Sigmoid colon (tissue), 7 donors: ENCODE measurements at places on chromosomes 2 and 18. TPM values are rescaled to one million over a fixed set of nuclear protein-coding genes. Genes with fewer than 3 reads are reported as not detected.

DNA sequence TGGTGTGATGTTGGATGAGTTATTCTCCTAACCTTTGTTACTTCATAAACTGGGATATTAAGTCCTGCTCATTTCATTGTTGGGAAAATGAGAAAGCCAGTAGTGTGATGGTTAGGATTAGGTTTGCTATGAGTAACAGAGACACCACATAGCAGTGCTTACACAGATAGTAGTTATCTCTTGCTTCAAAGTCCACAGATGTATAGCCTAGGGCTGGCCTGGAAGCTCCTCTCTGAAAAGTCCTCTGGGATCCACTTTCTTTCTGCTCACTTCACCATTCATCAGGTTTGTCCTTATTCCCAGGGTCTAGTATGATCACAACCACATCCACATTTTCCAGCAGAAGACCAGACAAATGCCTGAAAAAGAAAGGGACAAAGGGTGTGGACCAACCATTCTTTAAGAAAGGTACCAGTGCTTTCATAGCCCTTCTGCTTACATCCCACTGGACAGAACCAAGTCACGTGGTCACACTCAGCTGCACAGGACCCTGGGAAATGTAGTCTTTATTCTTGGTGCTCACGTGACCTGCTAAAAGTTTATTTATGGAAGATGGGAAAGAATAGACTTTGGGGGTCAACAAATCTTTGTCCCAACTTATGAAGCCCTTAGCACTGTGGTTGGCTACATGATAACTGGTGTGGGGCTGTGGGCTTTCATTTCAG, 108.9 kb downstream of the INSIG2 start:
- H3K36me3 ChIP-seq, result no peaks in the 10 kb centered on the region
- H3K27me3 ChIP-seq, result no peaks in the 10 kb centered on the region
- no peak for DNase-seq
- no peaks in the 10 kb centered on the region for H3K4me1 ChIP-seq
- no peak overlapping the region for H3K4me3 ChIP-seq

DNA sequence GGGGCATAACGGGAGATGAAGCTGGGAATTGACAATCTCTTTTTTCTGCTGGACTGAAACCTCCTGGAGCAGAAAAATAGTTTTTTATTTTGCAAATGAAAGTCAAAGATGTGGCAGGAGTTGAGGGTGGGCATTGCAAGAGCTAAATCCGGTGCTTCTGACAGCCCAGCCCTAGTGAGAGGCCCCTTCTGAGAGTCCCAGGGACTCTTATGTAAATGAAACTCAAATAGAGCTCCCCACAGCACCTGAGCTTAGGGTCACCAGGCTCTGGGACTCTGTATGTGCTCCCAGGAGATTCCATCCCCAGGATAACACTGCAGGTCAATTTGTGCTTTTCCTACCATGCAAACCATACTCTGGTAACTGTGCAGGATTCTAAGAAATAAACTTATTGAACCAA, 192.8 kb downstream of the ANKRD30B start:
- no peak overlapping the region for H3K4me3 ChIP-seq
- DNase-seq, result no peak
- H3K27me3 ChIP-seq, result no peaks in the 10 kb centered on the region

GRCh38 chr2:127589841-127590240, 54.4 kb downstream of the MYO7B start:
- no peaks in the 10 kb centered on the region for H3K4me1 ChIP-seq
- H3K27me3 ChIP-seq, result no peaks in the 10 kb centered on the region
- no peak overlapping the region for H3K4me3 ChIP-seq
- no peak for DNase-seq

- no peak for DNase-seq
- no peak overlapping the region for H3K4me3 ChIP-seq
- H3K36me3 ChIP-seq, result no peaks in the 10 kb centered on the region
- H3K27ac ChIP-seq, result no peak overlapping the region
- H3K4me1 ChIP-seq, result no peaks in the 10 kb centered on the region
Observed at GRCh38 chr2:231341100-231341499, 54.4 kb upstream of the B3GNT7 start.

DNA sequence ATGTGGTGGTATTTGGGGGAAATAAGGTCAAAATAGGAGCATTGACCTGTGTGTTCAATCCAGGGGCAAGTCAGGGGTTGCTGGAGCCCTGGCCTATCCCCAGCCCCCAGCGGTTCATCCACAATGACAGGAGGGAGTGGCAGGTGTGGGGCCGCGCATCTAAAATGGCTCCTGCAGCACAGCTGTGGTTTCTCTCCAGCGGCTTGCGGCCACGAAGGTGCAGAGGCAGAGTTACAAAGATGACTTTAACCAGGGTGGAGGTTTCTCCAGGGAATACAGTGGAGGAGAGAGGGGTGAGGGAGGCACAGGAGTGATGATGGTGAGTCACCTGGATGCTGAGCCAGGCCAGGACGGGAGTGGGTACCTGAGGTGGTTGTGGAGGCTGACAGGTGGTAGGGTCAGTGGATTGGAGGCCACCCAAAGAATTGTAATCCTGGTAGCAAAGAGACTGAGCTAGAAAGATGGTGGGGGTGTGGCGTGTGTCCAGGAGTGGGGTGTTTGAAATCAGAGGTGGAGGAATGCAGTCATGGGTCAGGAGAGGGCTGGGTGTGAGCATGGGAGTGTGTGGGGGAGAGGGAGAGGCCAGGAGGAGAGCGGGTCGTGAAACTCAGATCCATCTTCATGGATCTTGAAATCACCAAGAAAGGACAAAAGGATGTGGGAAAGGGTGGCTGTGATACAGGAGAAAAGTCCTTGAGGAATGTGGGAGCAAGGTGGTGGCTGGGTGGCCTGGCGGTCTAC, 83.2 kb downstream of the CTIF start:
- H3K27me3 ChIP-seq, result no peaks in the 10 kb centered on the region
- H3K27ac ChIP-seq, result peak overlapping the region; percentile 80
- no peak for DNase-seq
- H3K4me3 ChIP-seq, result no peak overlapping the region

DNA sequence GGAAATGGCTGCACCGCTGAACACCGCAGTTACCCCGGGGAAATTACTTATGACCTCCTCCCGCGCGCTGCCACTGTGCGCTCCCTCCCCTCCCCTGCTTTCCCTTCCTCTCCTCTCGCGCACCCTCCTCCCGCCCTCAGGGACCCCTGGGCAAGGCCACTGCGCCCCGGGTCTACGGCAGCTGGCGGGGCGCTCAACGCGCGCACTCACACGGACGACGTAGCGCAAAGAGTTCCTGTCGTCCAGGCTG, 7.9 kb downstream of the ALPP start:
- H3K27ac ChIP-seq, result no peak overlapping the region
- peaks cover 24% of the 10 kb centered on the region for H3K27me3 ChIP-seq
- DNase-seq, result no peak
- H3K4me3 ChIP-seq, result no peak overlapping the region
- no peaks in the 10 kb centered on the region for H3K36me3 ChIP-seq

GRCh38 chr2:222174450-222174849, 124.3 kb downstream of the PAX3 start:
- DNase-seq, result no peak
- no peaks in the 10 kb centered on the region for H3K4me1 ChIP-seq
- H3K27ac ChIP-seq, result no peak overlapping the region
- no peak overlapping the region for H3K4me3 ChIP-seq
- no peaks in the 10 kb centered on the region for H3K36me3 ChIP-seq

DNA sequence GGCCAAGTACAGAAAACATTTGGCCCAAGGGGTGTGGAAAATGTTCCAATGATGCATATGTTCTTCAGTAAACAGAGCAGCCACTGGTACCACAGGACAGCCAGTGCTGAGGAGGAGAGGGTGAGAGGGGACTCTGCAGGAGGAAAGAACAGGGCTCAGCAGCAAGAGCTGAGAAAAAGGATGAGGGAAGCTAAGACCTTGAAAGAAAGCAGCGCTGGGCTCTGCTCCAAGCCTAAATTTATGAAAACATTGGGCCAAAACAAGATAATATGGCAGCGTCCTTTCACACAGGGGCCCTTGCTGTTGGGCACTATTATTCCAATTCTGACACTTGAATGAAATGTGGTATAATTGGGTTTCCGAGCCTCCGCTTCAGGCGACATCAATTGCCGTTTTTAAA, 939.0 kb upstream of the FANCL start:
- peaks cover 19% of the 10 kb centered on the region for H3K4me1 ChIP-seq
- DNase-seq, result no peak
- H3K27ac ChIP-seq, result no peak overlapping the region
- no peaks in the 10 kb centered on the region for H3K36me3 ChIP-seq
- no peaks in the 10 kb centered on the region for H3K27me3 ChIP-seq

DNA sequence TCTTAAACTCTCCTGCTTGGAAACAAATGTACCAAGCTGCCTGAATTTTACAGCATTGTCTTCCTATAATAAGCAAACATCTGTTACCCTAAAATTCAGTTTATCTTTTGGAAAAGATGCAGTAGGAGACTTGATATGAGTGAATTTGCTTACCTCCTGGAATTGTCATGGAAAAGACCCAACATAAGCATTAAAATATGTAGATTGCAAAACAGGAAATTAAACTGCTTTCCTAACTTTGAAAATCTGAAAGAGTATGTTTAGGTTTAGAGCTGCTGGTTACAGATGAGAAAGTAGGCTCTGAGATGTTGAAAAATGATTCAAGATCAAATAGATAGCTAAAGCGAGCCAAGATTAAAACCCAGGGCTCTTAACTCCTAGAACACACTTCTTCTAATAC, 316.5 kb downstream of the SOX11 start:
- no peaks in the 10 kb centered on the region for H3K36me3 ChIP-seq
- H3K27ac ChIP-seq, result no peak overlapping the region
- H3K4me1 ChIP-seq, result no peaks in the 10 kb centered on the region
- no peak overlapping the region for H3K4me3 ChIP-seq

DNA sequence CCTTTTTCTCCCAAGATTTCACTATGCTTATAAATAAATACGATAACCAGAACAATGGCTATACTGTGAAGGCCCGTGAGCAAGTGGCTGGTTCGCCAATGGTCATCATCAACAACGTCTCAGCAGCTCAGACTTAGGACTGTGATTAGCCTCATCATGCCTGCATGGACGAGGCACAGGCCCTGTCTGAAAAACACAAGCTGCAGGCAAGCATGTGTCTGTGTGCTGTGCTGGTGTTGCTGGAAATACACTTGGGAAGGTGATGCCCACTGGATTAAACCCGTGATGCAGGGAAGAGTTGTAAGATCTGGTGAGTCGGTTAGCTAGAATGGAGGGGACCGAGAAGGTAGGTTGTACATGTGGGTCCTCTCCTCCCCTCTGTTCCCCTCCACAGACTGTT, 111.5 kb upstream of the EPC2 start:
- H3K36me3 ChIP-seq, result no peaks in the 10 kb centered on the region
- no peaks in the 10 kb centered on the region for H3K27me3 ChIP-seq

- H3K4me1 ChIP-seq, result no peaks in the 10 kb centered on the region
- no peak for DNase-seq
- H3K27me3 ChIP-seq, result no peaks in the 10 kb centered on the region
- H3K4me3 ChIP-seq, result no peak overlapping the region
- no peak overlapping the region for H3K27ac ChIP-seq
Observed at GRCh38 chr18:58499527-58500221, 129.2 kb downstream of the ALPK2 start.

GRCh38 chr2:172072706-172073105, 12.6 kb upstream of the DLX1 start:
- H3K4me1 ChIP-seq, result no peaks in the 10 kb centered on the region
- no peak for DNase-seq
- no peak overlapping the region for H3K4me3 ChIP-seq
- H3K36me3 ChIP-seq, result no peaks in the 10 kb centered on the region

GRCh38 chr2:26848336-26849055, 564 bp downstream of the DPYSL5 start:
- H3K27ac ChIP-seq, result no peak overlapping the region
- H3K27me3 ChIP-seq, result peaks cover 79% of the 10 kb centered on the region
- no peak for DNase-seq
- H3K4me3 ChIP-seq, result peak overlapping the region; percentile 42
- peaks cover 37% of the 10 kb centered on the region for H3K4me1 ChIP-seq
- H3K36me3 ChIP-seq, result no peaks in the 10 kb centered on the region

DNA sequence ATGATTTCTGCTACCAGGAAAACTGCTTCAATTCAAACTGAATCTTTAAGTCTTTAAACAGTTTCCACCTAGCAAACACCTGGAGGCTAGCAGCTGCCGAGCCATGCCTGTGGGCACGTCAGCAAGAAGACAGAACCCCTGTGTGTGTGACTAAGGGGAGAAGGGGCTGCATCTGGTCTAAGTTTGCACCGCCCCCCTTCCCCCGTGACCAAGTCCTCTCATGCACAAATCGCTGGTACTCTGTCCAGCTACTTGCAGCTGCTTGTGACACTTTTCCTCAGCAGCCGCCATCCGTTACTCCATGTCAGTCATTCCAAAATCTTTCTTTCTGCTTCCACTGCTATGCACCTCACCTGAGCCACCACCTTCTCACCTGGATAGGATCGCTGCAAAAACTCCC, 355.0 kb downstream of the SS18 start:
- no peaks in the 10 kb centered on the region for H3K36me3 ChIP-seq
- no peaks in the 10 kb centered on the region for H3K27me3 ChIP-seq
- DNase-seq, result no peak
- H3K27ac ChIP-seq, result no peak overlapping the region
- H3K4me1 ChIP-seq, result no peaks in the 10 kb centered on the region
- no peak overlapping the region for H3K4me3 ChIP-seq

The SOX11 gene
- 3.6 TPM for total RNA-seq

The ASAP2 gene
- 27.8 TPM for total RNA-seq

The NR4A2 gene
- total RNA-seq, result 5.0 TPM
